SW480 (cell line): ENCODE measurements at places on chromosomes 1 and 21.

DNA sequence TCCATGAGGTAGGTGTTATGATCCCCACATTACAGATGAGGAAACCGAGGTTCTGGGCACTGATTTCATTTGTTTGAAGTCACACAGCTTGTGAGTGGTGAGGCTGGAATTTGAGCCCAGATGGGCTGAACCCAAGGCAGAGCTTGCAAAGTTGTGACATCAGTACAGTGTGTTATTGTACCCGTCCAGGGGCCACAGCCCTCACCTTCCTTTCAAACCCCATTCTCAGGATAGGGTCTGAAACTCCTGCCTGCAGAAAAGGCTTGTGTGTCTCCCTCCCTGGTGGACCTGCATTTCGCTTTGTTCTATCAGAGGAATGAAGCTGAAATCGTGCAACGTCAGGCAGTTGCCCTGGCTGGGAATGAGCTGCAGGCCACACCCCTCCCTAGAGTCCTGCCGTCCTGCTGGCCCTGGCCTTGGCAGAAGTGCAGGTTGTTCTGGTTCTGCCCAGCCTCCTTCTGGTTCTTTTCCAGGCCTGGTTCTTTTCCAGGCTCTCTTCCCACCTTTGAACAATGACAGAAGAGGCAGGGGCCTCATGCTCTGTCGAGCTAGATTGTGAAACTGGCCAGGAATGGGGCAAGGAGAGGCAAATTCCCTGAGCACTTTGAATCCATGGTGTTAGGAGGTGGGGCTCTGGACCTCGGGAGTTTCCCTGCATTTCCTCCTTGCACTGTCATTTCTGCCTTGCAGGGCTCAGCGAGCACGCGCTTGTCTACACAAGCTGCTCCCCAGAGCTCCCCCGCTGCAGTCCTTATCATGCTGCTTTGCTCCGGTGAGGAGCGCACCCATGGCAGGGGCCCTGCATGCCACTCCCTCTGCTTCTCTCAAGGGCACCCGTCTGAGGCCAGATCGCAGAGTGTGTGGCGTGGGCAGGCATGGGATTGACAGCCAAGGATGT, 8.2 kb upstream of the MYOM3 start:
- DNase-seq: no peak

DNA sequence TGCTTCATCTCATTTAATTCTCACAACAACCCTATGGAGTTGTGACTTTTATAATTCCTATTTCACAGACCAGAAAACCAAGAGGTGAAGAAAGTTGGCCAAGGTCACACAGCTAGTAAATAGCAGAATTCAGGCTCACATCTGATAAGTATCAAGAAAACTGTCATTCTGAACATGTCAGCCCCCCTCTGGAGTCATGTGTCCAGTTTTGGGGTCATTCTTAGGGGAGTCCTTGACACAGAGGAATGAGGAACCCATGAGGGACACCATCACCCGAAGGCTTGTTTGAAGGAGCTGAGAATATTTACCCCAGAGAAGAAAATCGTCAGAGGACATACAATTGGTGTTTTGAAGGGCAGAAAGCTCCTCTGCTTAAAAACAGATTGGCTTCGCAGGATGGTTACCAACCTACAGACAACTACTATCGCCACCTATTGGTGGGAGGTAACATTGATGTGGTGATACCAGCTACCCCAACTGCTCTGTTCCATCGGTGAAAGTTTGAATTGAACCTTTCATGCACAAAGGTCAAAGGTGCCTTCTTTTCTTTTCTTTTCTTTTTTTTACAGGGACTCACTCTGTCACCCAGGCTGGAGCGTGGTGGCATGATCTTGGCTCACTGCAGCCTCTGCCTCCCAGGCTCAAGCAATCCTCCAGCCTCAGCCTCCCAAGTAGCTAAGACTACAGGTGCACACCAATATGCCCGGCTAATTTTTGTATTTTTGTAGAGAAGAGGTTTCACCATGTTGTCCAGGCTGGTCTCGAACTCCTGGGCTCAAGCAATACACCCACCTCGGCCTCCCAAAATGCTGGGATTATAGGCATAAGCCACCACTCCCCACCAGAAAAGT, 31.3 kb downstream of the NCMAP start:
- DNase-seq: peak; percentile 66

- no peak for DNase-seq
Observed at GRCh38 chr1:62245201-62245600, 50.6 kb downstream of the L1TD1 start.

GRCh38 chr1:204254031-204254661, 40.4 kb upstream of the GOLT1A start:
- no peak for DNase-seq

GRCh38 chr1:228004331-228004855, 2.4 kb upstream of the WNT3A start:
- DNase-seq: peak; percentile 46

GRCh38 chr1:231183639-231184590, 22.1 kb downstream of the TRIM67 start:
- DNase-seq: no peak

- DNase-seq: no peak
Observed at GRCh38 chr1:27301052-27301422, 20.9 kb upstream of the TMEM222 start.

DNA sequence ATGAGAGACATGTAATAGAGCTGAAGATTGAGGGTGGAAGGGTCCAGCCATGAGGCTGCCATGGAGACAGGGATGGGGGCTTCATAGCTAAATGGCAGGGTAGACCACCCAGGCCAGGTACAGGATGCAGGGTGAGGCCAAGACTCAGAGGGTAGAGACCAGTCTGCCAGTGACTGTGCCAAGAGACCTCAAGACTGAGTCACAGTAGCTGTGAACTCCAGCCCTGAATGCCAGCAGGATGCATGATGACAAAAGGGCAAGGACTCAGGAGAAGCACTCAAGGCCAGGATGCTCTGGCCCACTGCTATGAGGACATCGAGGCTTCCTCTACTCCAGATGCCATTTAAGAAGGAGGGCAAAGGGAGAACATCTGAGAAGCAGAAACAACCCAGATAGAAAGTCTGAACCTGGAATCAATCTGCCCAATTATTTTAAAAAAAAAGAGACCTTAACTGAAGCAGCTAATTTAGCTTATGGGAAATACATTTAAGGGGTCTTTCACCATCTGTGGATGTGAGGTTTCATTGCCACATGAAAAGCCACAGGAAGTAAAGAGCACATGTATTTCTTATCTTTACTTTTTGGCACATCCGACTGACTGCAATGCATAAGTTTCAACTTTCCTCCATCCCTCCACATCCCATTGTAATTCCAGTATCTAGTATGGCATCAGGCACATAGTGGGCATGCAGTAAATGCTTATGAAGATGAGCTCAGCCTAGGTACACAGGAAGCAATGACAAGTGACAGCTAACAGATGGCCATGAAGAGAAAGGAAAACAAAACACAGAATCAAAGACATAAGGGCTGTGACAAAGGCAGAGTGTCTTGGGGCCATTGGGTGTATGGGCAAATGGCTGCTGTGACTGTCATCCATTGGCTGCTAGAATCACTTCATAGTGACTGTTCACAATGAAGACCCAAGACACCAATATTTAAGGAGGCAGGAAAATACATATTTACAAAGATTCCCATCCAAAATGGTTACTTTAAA, 40.2 kb downstream of the SUSD4 start:
- DNase-seq: no peak

GRCh38 chr1:184443201-184443600, 56.4 kb downstream of the C1orf21 start:
- DNase-seq: no peak

- peak; percentile 8 for DNase-seq
Observed at GRCh38 chr1:186848509-186849130, 19.9 kb downstream of the PLA2G4A start.

GRCh38 chr1:29974316-29974724, 738.0 kb downstream of the PTPRU start:
- peak; percentile 73 for DNase-seq

DNA sequence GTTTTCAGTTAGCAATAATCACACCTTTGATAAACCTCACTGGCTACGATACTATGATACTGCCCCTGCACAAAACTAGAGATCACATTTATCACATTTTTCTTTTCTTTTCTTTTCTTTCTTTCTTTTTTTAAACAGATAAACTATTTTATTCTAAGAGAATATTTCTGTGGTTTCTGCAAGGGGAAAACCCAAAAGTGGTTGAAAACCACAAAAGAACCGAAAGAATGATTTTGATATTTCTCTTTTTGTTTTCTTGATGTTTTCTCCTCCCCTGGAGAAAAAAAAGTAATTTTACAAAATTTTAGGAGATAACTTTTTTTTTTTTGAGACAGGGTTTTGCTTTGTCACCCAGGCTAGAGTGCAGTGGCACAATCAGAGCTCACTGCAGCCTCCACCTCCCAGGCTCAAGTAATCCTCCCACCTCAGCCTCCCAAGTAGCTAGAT, 18.4 kb upstream of the FRRS1 start:
- no peak for DNase-seq

- peak; percentile 91 for DNase-seq
Observed at GRCh38 chr1:161766102-161766981, at the start of gene ATF6. TSS of gene ATF6 (plus strand) at chr1:161766320. CDS start at chr1:161766361, 41 bp downstream.

- no peak for DNase-seq
Observed at GRCh38 chr1:183477986-183478781, 5.9 kb downstream of the SMG7 start.

GRCh38 chr1:24096009-24096738, 15.8 kb downstream of the MYOM3 start:
- no peak for DNase-seq

GRCh38 chr21:22728091-22728490, 1729.9 kb downstream of the NCAM2 start:
- no peak for DNase-seq

DNA sequence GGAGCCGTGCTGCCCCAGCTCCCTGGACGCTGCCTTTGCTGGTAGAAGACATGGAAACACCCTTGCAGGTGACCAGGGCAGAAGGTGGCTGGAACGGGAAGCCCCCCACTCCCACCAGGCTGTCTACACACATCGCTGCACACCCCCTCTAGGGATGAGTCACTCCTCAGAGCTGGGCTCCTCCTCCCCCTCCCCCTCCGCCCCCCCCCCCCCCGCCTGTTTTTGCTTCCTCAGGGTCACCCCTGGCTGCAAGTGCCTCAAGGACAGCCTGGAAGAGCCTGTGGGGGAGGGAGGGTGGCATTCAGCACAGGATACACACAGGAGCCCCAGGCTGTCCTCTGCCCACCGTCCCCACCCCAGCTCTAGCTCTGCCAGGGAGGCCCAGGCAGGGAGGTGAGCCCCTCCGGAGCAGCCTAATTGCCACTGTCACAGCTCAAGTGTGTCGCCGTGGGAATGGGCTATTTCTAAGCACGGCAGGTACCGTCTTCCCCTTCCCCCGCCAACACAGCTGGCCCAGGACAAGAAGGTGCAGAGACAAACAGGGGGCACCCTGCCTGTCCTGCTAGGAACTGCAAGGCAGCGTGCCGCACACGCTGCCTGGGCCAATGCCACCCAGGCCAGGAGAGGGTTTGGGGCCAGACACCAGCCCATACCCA, 2.5 kb downstream of the FNDC10 start:
- no peak for DNase-seq

DNA sequence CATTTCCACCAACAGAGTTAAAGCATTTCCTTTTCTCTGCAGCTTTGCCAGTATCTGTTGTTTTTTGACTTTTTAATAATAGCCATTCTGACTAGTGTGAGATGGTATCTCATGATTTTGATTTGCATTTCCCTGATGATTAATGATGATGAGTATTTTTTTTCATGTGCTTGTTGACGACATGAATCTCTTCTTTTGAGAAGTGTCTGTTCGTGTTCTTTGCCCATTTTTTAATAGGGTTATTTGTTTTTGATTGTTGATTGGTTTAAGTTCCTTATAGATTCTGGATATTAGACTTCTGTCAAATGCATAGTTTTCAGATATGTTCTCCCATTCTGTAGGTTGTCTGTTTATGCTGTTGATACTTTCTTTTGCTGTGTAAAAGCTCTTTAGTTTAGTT, 37.9 kb upstream of the PALMD start:
- DNase-seq: no peak

GRCh38 chr1:70627910-70628309, 216.8 kb downstream of the CTH start:
- no peak for DNase-seq

DNA sequence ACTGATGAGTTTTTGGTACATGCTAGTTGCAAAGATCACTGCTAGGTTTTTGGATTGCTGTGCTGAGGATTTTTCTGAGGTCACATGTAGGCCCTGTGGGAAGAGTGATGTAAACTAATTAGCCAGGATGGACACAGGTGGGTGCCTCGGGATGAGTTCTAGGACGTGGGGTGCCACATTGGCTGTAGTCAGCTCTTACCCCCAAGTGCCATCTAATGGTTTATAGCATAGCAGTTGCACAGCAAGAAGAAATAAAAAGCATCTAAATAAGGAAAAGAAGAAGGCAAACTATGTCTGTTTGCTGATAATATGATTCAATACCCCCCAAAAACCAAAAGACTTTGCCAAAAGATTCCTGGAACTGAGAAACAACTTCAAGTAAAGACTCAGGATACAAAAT, 9.8 kb upstream of the OR2T1 start:
- no peak for DNase-seq

GRCh38 chr1:154222918-154223317, 2.2 kb downstream of the UBAP2L start:
- no peak for DNase-seq

- DNase-seq: no peak
Observed at GRCh38 chr1:53556657-53557227, 97.5 kb downstream of the DMRTB1 start.

- DNase-seq: no peak
Observed at GRCh38 chr1:26016258-26016952, 5.2 kb upstream of the EXTL1 start.

DNA sequence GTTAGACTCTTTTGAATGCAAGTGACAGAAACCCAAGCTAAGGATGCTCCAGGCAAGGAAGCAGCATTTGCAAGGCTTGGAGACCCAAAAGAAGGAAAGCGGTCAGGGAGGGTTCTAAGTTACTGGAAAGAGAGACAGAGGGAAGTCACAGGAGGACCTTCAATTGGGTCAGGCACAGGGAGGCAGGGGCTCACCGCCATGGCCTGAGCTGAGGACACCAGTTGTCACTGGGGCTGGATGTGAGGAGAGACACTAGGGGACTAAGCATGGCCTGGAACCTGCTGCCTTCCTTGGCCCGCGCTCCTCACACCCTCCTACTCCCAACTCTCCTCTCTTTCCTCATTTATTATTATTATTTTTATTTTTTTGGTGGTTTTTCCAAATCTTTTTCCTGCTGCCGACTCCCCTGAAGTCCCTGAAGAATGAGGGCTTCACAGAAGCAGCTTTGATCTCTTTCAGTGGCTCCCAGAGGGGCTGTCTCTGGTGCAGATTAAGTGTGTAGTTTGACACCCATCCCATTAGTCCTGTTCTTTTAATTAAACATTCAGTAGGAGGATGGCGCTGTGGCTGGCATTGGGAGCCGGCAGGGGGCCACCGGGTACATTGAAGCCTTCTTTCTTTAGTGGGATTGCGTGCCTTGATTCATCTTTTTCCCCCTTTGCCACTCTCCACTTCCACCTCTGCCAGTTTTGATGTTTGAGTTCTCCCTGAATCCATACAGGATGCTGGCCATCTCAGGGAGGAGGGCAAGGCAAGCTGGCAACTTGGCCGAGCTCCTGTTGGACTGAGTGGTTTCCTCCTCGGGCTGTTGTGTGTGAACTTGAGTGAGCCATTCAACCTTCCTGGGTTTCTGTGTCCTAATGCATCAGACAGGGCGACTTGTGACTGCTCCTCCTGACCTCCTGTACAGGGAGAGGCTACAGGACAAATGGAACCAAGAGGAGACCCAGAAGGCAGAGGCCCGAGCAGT, 59.3 kb downstream of the MDM4 start:
- no peak for DNase-seq
